Glutamatergic neuron (in vitro differentiated cells): ENCODE measurements at places on chromosomes 6 and 20.

GRCh38 chr6:55853008-55854001 is 22.1 kb downstream of the BMP5 start:
- no peak for DNase-seq

GRCh38 chr6:31660381-31661261 is at the start of gene C6orf47:
C6orf47 (minus strand) TSS chr6:31660778; CDS start chr6:31659947, 831 bp downstream.
- DNase-seq, result peak; percentile 86

DNA sequence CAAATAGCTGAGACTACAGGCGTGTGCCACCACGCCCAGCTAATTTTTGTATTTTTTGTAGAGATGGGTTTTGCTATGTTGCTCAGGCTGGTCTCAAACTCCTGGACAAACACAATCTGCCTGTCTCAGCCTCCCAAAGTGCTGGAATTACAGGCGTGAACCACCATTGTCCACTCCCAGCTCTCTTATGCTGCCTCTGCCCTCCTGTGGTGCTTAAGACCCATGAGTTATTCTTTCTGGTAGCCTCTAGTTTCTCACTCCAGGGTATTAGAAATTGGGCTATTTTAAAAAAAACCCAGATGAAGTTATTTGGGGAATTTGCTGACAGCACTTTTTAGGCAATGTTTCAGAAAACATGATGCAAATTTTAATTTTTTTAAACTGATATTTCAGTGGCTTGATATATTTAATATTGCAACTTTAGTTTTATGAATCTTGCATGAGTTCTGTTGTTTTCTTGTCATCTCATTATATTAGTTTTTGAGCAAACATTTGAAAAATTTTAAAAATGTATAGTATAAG is 114.0 kb upstream of the FOXO3 start:
- no peak for DNase-seq

DNA sequence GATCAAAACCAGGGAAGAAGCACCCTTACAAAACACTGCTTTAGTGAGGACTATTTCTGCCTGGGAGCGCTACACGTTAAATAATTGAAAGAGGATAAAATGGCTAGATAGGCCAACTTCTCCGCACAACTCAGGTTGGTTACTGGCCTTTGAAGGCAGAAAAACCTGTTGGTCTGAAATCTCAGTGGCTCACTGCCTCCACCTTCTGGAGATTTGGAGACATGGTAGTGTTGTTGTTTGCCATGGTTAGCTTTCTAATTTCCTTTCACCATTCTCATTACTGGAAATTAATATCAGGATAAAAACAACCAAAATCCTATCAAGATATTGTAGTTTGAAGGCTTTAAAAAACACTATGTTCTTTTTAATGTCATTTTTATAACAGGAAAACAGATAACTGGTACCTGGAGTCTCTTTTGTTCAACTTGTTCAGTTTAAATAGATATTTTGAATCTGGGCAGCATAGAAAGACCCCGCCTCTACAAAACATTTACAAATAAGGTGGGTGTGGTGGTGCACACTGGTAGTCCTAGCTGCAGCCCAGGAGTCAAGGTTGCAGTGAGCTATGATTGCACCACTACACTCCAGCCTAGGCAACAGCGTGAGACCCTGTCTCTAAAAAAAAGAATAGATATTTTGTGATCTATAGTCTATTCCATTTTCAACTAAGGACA is 27.5 kb upstream of the BCLAF1 start:
- peak; percentile 55 for DNase-seq

GRCh38 chr6:151679941-151680340 is 127.5 kb upstream of the ESR1 start:
- DNase-seq, result no peak

- DNase-seq, result no peak
Observed at GRCh38 chr6:81226957-81227356, 525.5 kb downstream of the TENT5A start.

DNA sequence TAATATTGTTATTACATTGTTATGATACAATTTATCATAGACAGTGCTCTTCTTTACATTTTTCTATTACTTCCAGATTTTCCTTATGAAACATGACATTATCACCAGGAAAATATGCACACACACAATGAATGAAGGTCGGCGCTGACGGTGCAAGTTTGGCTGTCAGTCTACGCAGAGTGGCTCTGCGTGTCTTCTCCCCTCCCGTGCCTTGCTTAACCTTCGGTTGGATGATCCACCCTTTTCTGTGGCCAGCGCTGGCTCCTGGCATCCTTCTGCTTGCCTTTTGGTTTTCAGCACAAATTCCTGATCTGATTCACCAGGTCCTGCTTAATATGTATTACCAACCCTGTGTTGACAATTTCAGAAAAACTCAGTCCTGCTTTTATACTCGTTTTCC is 157.4 kb downstream of the TSHZ2 start:
- DNase-seq, result no peak

- DNase-seq, result no peak
Observed at GRCh38 chr6:46136831-46137230, 7.0 kb downstream of the ENPP4 start.

DNA sequence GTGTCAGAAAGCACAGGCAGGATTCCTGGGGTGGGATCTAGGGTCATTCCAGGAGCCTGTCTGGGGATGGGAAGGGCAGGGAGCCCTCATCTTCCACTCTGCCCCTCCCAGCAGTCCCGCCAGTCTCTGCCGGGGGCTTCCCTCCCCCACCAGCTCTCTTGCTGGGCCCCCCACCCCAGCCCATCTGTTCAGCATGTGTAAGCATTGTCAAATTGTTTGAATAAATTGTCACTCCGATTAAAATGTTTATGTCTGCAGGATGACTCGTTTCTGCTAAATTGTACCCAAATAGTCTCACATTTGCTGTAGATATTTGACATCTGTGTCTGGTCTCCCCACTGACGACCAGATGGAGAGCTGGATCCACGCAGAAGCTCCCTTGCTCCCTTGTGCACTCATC is 257.6 kb downstream of the ANKRD60 start:
- DNase-seq, result no peak

DNA sequence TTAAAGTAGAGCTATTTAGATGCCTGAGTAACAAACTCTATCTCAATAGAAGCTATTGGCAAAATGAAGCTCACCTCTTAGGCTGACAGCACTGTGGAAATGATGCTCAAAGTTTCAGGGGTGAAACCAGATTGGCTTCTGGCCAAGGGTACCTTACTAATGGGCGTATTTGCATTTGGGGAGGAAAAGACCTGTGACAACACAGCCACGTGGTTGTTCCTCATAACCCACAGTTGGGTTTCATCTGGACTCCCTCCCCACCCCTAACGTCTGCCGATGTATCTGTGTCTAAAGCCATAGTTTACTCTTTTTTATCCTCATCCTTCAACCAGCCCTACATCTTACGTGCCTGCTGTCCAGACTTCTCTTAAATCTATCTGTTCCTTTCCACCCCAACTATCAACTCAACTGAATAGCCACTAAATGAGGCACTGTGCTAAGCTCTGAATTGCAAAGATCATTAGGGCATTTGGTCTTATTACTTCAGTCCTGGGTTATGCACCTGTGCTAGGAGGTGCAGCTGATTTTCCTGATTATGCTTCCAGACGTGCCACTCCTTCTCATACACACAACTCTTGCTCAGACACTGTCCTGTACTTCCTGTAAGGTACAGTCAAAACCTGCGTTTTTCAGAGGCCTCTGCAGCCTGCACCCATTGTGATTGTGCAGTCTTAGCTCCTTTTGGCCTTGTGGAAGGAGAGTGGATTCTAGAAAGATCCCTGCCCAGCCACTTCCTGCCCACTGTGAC is 80.6 kb upstream of the ARMC2 start:
- DNase-seq, result no peak

GRCh38 chr6:105988321-105988720 is 97.8 kb upstream of the PRDM1 start:
- DNase-seq, result no peak

GRCh38 chr6:134034478-134034877 is 17.9 kb downstream of the SLC2A12 start:
- DNase-seq, result no peak

DNA sequence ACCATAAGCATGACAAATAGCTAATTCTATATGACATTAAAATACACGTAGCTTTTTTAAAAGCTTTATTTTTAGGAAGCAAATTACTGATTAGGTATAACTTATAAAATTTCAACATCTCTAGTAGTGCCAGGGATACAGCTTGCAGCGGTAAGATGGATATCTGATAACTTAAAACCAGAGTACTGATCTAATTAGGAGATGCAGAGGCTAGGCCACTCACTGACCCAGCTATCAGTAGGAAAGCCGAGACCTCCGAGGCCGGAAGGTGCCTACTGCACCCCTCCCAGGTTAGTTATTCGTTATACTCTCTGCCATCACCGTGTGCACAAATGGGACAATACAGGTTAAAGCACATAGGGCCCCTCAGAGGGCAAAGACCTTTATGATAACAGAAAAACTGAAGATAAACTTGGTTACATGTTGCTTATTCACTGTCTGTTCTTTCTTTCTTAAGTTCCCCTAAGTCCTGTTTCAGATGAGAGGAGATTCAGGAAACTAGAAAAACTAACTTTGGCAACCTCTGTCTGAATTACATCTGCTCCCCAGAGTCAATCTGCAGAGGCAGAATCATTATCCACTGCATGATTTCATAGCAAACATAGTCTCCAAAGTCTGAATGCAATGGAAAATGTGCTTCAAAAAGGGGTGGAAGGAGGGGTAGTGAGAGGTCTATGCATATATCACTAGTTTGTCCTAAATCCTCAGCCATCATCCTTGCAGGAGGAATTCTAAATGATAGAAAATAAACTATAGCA is 60.8 kb downstream of the RIPOR2 start:
- DNase-seq, result no peak

GRCh38 chr6:16294371-16294770 is 56.0 kb downstream of the GMPR start:
- no peak for DNase-seq

- DNase-seq, result no peak
Observed at GRCh38 chr6:40713002-40713719, 126.0 kb upstream of the LRFN2 start.

- no peak for DNase-seq
Observed at GRCh38 chr20:48957053-48957481, 35.6 kb downstream of the ARFGEF2 start.

DNA sequence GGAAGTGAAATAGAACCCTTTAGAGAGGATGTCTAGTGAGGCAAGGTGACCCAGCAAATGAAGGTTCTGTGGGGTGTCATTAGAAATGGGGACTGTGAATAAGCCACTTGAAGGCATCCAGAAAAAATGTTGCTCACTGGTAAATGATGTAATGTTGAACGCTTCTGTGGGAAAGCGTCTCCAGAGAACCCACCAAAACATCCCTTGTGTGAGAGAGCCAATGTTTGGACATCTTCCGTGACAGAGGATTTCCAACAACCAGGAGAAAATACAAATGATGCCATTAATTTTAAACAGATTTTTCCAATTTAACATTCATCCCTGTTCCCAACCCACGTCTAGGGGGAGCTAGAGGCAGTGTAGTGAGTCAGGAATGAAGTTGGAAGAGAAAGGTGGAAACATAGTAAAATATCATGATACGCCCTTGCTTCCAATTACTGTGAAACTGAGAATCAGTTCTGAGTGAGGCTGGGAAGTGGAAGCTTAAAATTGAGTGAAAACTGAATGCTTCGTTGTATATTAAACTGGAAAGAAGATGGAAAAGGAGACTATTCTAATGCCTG is 584.2 kb downstream of the CD109 start:
- DNase-seq, result no peak

GRCh38 chr20:19659448-19659847 is 98.6 kb upstream of the RIN2 start:
- no peak for DNase-seq

GRCh38 chr20:48638546-48638945 is 189.3 kb downstream of the PREX1 start:
- DNase-seq, result no peak

- DNase-seq, result no peak
Observed at GRCh38 chr20:34535301-34535840, 19.1 kb downstream of the DYNLRB1 start.

DNA sequence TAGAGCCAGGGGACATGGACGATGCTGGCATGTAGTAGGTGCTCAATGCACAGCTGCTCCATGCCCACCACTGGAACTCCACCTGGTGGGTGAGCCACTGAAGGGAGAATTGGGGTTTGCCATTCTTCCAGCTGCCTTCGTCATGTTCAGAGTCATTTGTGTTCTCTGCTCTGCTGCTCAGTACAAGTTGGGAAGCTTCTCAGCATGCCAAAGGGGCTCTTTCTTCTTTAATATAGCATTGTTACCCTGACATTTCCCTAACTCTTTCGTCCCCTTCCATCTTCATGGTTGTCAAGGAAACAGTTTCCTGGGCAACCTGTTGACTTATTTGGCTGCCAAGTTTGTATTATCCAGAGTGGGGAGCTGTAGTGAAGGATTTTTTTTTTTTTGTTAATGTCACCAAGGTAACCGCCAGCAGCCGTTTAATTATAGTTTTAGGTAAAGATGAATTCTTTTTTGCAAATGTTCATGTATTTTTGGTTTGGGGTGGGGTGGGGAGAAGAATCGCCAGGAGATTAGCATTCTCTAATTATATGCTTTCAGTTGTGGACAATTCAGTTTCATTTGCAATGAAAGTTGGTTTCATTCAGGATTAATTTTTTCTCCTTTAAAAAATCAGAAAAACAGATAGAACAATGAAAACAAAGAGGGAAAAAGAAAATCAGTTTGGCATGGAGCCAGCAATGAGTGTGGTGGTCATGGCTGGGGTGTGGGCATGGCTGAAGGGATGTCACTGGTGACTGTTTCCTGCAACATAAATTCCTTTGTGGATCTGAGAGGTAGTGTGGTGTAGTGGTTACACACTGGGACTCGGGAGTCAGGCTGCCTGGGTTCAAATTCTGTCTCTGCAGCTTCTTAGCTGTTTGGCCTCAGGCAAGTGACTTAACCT is 73.0 kb upstream of the KCNG1 start:
- DNase-seq, result no peak

DNA sequence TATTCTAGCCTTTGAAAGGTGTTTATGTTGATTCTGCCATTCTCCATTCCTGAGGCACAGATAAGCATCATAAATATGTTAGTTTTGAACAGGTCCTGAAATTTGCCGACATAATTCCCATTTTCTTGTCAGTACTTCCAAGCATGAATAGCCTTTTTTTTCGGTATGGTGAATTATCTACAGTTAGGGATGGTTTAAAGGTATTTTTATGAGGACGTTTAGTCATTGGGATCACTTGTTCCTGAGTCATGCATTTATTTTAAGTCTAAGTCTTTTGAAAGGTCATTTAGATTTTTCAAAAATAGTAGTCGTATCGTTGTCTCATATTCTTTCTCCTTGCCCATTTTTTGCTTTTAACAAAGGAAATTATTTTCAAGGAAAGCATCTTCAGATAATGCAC is 98.7 kb downstream of the PHACTR3 start:
- DNase-seq, result no peak

- no peak for DNase-seq
Observed at GRCh38 chr6:170274713-170275560, 15.9 kb downstream of the DLL1 start.

DNA sequence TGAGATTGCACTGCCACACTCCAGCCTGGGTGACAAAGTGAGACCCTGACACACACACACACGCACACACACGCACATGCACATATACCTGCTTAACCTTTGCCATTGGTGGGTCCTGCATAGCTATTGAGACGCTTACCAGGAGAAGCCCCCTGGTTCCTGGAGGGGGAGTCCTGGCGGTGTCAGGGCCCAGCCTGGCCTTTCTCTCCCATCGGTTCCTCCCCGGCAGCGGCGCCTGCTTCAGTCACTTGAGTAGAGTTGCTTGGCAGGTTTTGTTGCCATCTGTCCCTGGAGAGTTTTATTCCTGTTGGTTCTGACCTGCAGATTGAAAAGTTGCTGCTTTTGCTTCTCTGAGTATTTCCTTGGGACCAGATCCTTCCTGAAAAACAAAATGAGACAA is 20.6 kb upstream of the FAM209A start:
- DNase-seq, result peak; percentile 28
